ENCODE measurements at places on chromosomes 1 and 21.
A peak's percentile ranks its signal among the peaks of the same experiment; 100 is the strongest.

GRCh38 chr1:13667691-13668090, 32.3 kb upstream of the PRDM2 start:
- no peak for DNase-seq

GRCh38 chr1:167520711-167521206, 2.4 kb upstream of the CD247 start:
- no peak for DNase-seq

GRCh38 chr1:1419363-1419812, 1.7 kb downstream of the ANKRD65 start:
- no peak for DNase-seq

DNA sequence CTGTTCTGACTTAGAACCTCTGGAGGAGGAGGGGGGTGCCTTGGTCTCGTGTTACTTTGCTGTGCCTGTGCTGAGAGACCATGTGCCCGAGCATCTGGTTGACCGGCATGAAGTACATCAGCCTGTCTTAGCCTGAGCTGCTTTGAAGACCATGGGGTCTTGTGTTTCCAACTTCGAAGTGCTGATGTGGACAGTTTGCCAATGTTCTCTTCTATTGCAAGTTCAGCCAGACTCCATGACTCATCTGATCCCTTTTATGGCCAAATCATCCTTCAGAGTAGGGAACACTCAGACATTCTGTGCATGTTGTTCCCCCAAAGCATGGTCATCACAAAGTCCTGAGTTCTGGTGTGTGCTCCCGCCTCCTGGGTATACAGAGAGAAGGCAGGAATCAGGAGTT, 6.0 kb upstream of the PLA2G2C start:
- DNase-seq, result no peak

DNA sequence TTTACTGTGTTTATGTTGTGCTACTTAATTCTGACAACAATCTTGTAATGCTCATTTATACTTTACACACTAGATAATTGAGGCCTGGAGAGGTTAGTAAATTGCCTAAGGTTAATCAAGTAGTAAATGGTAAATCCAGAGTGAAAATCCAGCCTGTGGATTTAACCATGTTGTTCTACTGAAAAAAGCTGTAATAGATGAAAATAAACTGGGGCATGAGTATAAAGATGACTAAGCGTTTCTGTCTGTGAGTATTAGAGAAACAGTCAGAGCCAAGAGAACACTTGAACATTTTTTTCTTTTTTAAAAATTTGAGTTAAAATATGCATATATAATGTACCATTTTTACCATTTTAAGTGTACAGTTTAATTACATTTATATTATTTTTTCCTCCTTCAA, 47.9 kb upstream of the LEPR start:
- DNase-seq, result no peak

DNA sequence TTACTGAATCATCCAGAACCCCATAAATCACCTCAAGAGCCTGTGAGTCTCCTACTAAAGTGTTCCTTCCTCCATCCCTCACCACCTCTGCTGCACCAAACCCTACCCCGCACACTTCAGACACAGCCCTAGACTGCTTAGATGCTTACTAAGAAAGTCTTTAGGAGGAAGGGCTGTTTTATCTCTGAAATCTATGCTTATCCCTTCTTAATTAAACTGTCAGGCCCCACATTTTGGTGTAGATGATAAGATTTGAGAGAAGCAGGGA, 216.8 kb upstream of the SGIP1 start:
- DNase-seq, result no peak

DNA sequence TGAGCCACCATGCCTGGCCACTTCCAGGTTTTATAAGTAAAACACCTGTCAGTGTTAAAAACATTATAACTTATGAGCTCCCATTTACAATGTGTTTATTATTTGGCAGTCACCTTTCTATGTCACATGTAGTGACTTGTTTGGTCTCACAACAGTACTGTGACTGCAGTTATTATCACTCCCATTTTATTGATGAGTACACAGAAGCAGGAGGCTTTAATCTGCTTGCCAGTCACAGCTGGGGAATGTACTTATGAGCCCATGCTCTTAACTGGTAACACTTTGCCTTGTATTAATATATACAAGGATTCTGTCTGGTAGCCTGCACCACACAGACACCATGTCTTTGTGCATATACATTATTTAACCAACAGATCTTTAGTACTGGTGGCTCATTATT, 31.1 kb upstream of the BACH1 start:
- DNase-seq, result no peak

DNA sequence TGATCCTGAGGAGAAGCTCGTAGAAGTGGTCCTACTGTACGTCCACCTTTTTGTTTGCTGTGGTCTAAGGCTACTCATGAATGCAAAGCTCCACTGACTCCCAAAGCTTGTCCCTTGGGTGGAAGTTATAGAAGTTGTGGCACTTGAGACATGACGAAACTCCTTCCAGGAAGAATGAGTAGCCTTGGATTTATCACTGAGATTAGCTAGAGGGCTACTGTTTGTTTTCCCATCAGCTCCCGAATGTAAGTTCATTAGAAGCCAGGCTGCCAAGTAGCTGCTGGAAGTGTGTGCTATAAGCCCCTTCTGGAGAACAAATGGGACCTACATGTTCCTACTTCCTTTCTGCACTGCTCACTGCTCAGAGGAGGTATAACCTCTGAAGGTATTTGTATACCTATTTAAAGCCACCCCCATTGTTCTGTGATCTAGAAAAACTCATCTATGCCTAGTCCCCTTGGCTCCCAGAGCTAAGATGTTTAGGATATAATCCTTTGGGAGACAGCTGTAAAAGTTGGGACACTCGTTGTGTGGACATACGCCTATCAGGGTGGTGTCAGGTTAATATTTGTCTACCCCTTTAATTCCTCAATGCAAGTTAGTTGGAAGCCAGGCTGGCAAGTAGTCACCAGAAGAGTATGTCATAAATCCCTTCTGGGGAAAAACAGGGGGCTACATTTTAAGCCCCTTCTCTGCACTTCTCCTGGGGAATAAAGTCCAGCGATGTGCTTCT, 72.9 kb downstream of the SCMH1 start:
- no peak for DNase-seq

DNA sequence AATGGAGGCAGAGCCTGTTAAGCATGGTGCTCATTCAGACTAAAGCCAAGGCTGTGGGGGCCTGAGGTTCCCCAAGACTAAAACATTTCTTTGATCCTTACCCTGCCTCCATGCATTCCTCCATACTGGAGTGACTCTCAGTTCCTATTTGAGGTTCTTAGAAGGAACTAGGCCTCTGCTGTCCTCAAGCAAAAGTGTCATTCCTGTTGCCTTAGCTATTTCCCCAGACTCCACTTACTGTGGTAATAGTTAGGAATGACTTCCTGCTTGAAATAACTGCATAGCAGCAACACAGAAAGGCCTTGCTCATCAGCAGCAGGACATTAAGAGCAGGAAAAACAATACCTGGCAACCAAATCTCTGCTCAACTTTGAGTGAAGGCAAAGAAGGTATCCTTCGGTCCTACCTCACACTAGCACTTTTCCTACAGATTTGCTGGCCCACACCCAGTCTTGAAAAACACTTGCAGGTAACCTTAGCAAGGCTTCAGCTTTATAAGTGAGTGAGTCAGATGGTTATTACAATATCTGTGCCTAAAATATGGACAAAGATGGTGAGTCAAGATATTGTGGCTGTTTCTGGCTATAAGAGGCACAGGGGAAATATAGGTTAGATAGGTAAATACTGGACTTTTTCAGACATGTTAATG, 14.8 kb downstream of the LRRC41 start:
- DNase-seq, result peak; percentile 27

DNA sequence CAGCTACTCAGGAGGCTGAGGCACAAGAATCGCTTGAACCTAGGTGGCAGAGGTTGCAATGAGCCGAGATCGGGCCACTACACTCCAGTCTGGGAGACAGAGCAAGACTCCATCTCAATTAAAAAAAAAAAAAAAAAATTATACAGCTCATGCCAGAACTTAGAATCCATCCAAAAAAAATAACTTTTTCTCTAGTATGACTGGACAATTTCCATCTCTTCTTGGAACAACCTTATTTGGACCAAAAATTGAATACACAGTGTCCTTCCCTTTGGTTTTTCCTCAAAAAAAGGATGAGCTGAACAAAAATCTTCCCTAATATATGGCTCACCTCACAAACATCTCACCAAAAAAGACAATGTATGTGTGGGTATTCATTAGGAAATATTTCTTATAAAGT, 73.7 kb downstream of the TOR3A start:
- no peak for DNase-seq

GRCh38 chr1:177615251-177615650, 354.6 kb downstream of the SEC16B start:
- DNase-seq, result no peak

GRCh38 chr1:60573726-60574409, 500.3 kb upstream of the C1orf87 start:
- DNase-seq, result no peak

- DNase-seq, result no peak
Measured at GRCh38 chr1:27603309-27603680, 649 bp downstream of the AHDC1 start.

- no peak for DNase-seq
Measured at GRCh38 chr1:160096274-160097116, 1.9 kb downstream of the IGSF8 start.

GRCh38 chr21:16587141-16587581, 857.4 kb downstream of the USP25 start:
- DNase-seq, result no peak
